ENCODE measurements at places on chromosomes 13 and 19.

DNA sequence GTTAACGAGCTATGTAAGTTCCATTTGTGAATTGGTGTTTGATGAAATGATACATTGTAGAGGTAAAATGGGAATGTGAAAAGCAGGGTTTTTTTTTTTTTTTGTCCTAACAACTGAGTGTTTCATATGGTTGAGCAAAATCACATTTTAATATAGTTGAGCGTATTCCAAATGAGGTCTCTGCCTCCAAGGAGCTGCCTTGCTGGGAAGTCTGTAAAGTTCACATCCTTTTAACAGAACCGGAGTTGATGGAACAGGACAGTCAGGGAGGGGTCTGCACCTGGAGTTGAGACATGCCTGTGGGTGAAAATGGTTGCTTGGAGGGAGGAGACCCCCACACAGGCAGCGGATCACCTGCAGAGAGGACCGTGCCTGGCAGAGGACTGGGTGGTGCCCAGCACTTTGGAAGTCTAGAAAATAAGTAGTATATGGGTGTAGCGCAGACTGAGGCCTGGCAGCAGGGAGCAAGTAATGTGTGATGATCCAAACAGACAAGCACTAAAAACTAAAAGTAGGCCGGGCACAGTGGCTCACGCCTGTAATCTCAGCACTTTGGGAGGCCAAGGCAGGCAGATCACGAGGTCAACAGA, 75.2 kb upstream of the UBAC2 start:
- DNase-seq = no peak

- no peak for DNase-seq
Observed at GRCh38 chr13:107271227-107271626, 703.3 kb upstream of the ARGLU1 start.

DNA sequence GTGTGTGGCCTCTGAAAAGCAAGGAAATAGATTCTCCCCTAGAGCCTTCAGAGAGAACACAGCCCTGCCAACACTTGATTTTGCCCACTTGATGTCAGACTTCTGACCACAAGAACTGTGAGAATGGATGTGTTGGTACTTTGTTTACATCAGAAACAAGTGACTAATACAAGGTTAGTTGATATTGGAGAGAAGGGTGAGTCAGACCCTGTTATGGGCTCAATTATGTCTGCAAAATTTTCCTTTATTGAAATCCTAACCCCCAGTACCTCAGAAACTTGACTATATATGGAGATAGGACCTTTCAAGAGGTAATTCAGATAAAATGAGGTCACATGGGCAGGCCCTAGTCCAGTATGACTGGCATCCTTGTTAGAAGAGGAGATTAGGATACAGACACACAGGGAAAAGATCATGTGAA, 226.7 kb downstream of the RFC3 start:
- no peak for DNase-seq

GRCh38 chr19:49338691-49339300, 3.6 kb downstream of the CD37 start:
- DNase-seq = peak; percentile 47

DNA sequence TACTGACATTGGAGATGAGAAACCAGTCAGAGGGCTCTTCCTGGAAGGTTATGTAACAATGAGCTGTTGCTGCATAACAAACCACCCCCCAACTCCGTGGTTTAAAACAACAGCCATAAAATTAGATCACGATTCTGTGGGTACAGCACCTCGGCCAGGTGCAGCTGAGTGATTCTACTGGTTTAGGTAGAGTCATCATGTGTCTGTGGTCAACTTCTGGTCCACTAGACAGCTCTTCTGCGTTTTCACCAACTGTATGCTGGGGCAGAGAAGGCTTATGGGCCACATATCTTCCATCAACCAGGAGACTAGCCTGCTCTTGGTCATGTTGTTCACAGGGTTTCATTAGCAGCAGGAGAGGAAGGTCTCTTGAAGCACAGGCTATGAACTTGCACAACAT, 585.5 kb downstream of the KCTD12 start:
- DNase-seq = no peak

GRCh38 chr19:4711211-4711610, 12.4 kb downstream of the DPP9 start:
- DNase-seq = no peak

GRCh38 chr13:20525144-20525600, 485 bp downstream of the CRYL1 start:
- DNase-seq = peak; percentile 14

DNA sequence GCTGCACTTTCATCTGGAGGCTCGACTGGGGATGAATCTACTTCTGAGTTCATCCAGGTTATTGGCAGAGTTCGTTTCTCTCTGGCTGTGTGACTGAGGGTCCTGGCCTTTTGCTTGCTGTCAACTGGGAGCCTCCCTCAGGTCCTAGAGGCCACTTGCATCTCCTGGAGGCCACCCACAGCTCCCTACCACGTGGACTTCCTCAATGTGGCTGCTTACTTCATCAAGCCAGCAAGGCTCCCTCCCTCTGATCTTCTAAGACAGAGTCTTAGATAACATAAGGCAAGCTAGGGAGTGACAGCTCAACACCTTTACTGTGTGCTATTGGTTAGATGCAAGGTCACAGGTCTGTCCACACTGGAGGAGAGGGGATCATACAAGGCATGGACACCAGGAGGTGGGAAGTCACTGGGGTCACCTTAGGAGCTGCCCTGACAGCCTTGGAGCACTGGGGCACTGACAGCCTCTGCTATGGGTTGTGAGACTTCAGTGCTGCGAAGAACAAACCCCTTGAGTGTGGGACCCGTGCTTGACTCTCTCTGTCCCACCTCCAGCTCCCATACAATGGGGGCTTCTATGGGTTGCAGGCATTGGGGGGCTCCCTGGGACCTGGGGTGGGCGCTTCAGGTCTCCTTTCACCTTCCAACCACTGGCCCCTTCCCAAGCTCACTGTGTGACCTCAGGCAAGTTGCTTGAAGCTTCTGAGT, 5.3 kb downstream of the FAM187B start:
- no peak for DNase-seq

DNA sequence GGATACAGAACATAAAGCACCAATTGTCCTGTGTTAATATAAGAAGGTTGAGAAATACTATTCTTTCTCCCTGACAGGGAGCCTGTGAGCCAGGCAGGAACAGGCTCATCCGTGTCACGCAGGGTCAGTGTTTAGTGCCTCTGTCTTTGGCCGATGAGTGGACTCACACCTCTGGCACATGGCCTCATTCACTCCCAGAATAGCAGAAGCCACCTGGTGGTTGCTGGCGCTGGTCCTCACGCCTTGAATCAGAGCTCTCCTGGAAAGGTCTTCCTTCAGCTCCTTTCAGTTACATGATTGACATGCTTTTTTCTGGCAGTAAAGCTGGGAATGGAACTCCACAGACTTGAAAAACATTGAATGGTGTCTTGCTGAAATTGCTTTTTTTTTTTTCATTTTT, 28.1 kb upstream of the SIAH3 start:
- DNase-seq = no peak

DNA sequence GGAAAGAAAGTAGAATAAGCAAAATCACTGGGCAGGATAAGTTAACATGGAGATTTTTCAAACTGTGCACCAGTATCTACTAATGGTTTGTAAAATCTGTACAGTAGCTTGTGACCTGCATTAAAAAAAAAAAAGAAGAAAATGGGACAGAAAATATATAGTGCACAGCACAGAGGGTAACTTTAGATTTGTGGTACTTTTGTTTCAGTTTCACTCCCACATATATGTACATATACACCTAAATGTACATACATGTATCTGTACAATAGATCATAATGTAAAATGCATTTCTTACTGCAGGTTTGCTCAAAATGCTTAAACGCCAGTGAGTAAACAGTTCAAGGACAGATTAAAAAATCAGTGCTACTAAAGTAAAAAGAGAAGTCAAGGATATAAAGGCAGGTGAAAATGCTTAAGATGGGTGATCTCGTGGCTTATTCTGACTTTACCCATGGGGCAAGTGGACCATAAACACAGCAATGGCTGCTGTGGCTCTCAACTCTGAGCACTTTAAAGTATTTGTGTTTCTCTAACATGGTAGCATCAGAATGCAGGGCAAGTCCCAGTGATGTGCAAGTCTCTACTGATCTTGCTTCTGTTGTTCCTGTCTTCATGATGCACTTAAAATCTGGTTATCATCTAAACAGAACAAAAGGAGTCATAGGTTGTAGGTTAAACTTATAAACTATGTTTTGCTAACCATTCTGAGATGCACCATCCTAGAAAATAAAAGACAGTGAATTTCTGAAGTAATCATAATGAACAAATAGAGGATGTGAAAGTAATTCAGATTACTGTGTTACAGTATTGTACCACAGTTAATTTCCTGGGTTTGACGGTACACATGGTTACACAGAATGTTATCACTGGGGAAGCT, 112.3 kb downstream of the MIPEP start:
- no peak for DNase-seq

Measured in CD4-positive, alpha-beta T cell treated with Interleukin-4 for 1 hour (primary cell).